ENCODE measurements at places on chromosomes 11 and 22.

DNA sequence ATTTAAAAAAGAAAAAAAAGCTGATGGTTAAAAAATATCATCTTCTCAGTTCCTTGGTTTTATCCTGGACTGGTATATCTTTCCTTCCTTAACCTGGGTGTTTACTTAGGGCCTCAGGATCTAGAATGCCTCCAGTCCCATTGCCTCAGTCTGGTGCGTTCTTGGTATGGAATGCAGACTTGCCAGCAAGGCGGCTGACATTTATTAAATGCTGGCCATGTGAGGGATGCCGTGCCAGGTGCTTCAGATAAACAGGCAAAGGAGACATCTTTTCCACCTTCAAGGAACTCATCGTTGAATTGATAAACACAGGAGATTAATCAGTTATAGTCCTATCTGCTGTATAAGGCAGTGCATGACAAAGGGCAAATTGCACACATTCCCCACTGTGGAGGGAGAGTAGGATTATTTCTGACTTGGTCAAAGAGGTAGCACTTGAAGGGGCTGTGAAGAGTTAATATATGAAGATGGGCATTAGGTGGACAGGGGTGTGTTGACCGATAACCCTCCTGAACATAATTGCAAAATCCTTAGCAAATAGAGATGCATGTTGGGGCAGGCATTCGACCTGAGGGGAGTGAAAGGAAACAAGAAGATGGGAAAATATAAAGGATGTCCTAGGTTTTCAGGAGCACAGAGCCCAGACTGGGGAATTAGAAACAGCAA lies 54.4 kb downstream of the ALX4 start:
- no peak for DNase-seq

DNA sequence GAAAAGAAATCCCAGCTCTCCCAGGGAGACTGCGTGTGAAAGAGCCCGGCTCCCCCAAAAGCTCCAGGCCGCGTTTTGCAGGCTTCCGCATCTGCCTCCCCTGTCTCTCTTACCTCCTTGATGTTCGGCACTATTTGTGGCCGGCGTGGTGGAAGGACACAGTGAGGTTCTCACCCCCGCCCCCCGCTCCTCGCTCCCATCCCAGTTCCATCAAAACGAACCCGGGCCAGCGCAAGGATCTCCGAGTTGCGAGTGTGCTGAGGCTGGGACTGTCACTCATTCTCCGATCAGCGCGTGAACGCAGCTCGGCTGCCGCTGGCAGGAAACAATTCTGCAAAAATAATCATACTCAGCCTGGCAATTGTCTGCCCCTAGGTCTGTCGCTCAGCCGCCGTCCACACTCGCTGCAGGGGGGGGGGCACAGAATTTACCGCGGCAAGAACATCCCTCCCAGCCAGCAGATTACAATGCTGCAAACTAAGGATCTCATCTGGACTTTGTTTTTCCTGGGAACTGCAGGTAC lies at the start of gene NCAM1:
TSS of gene NCAM1 (plus strand) at position 275 of the 523 bp plus-strand sequence.
- peak; percentile 94 for DNase-seq

- no peak for DNase-seq
These were observed 11.0 kb upstream of the AMBRA1 start for GRCh38 chr11:46604796-46605195.

DNA sequence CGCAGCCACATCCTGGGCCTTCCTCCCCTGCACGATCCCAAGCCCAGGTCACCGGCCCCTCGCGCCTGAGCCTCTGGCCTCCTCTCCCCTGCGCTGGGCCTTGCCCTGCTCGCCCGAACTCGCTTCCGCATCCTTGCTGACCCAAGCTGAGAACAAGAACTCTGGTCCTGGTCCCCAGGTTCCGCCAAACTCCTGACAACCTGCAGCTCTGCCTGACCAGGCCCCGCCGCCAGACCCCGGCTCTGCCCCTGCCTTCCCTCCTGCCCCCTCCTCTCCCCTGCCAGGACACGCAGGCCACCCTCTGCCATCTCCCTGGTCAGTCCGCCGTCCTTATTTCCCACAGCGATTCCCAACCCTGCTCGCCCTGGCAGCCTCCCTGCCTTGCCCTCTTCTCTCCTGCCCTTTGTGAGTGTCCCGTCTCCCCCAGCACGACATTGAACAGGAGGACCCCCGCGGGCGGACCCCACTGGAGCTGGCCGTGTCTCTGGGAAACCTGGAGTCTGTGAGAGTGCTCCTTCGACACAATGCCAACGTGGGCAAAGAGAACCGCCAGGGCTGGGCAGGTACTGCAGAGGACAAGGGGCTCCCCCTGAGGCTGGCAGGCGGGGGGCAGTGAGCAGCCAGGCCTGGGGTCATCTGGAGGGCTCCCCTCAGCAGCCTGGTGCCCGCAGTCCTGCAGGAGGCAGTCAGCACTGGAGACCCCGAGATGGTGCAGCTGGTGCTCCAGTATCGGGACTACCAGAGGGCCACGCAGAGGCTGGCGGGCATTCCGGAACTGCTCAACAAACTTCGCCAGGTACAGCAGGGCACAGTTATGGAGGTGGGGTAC lies 762 bp downstream of the ANKRD13D start:
- DNase-seq: no peak

GRCh38 chr11:26950260-26950719 lies 43.6 kb upstream of the FIBIN start:
- DNase-seq: no peak

DNA sequence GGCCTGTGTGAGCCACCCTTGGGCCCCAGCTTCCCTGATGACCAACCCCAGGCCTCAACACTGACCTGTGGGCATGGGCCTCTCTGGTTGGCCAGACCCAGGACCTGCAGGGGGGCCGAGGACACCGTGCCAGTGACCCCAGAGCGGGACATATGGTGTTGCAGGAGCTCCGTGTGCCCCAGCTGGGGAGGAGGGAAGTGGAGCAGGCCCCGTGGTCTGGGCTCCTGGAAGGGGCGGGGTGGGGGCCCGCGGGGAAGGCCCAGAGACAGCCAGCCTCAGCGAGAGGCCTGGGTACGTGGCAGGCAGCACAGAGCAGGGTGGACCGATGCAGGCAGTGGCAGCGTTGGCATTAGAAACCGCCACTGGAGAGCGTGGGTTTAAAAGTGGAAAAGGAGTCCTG lies 22.2 kb downstream of the MUC6 start:
- no peak for DNase-seq

- DNase-seq: no peak
These were observed 1.4 kb upstream of the KREMEN1 start for GRCh38 chr22:29071261-29072045.

DNA sequence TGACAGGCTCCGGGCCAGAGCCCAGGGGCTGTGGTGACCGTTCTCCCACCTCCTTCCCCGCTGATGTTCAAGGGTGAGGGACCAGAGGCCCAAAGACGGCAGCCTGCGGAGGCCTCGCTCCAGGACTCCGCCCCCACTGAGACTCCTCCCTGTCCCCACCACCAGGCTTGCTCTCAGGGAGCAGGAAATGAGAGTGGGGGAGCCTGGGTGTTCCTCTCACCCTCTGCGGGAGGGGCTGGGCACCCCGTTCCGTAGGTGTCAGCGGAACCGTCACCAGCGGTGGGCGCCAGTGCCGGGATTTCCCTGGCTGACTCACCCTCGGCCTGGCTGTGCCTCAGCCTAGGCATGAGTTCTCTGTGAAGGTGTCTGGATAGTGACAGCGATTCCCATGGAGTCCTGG lies 15.7 kb downstream of the DAGLA start:
- peak; percentile 70 for DNase-seq

GRCh38 chr11:58525037-58525614 lies 17.2 kb upstream of the OR5B21 start:
- DNase-seq: no peak

DNA sequence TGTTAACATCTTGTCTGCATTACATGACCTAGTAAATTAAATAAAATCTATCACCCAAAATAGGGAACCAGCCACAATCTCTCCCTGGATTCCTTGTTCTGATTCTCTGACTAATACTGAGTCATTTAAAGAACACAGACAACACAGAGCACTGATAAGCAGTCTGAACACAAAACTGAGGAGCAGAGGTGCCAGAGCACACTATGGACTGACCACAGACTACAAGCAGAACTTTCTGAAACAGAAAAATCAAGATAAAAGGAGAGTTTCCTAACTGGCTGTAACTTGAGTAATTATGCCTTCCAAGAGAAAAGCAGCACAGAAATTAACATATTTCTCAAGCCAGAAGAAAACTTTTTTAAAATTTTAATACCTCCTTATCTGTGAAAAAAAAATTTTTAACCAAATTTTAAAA lies 128.8 kb downstream of the SGSM3 start:
- no peak for DNase-seq

DNA sequence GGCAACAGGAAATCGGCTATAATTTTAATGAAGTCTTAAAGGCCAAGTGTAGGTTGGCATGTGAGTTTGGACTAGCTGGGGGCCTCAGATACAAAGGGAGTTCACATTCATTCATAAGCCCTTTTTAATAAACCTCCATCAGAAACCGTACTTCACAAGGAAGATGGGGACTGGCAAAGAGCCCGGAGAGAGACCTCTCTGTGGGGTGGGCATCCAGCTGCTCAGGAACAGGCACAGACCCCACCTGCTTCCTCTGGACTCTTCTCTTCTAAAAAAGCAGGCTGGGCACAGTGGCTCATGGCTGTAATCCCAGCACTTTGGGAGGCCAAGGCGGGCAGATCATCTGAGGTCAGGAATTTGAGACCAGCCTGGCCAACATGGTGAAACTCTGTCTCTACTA lies 3.9 kb upstream of the ARFGAP3 start:
- DNase-seq: no peak

DNA sequence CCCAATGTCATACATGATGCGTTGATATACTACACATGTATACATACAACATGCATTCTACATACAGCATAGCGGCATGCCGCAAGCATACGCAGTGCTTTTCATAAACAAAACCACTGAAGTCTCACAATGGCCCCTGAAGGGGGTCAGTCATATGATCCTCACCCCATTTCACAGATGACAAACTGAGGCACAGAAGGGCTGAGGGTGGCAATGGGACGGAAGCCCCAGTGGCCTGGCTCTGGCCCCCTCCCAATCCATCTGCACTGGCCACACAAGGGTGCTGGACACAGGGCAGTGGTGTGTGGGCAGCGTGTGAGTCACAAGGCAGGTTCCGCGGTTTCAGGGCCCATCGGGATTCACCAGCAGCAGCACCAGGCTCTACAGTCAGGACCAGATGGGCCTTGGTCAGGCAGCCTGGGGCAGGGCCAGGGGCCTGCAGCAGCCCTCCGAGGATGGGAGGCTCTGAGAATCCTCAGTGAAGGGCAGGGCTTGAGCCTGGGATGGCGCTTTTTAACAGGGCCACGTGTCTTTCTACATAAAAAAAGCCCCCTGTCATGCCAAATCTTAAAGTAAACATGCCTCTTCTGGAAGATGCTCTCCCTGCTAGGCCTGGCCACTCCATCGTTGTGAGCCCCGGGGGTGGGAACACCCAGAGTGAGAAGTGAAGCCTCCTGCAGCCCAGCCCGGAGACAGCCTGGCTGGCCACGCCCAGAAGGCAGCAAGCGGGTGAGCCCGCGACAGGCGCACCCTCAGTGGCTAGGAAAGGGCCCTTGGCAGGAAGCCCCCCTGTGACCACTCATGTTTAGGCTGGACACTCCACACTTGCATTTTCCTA lies 206.5 kb downstream of the CTTN start:
- no peak for DNase-seq

DNA sequence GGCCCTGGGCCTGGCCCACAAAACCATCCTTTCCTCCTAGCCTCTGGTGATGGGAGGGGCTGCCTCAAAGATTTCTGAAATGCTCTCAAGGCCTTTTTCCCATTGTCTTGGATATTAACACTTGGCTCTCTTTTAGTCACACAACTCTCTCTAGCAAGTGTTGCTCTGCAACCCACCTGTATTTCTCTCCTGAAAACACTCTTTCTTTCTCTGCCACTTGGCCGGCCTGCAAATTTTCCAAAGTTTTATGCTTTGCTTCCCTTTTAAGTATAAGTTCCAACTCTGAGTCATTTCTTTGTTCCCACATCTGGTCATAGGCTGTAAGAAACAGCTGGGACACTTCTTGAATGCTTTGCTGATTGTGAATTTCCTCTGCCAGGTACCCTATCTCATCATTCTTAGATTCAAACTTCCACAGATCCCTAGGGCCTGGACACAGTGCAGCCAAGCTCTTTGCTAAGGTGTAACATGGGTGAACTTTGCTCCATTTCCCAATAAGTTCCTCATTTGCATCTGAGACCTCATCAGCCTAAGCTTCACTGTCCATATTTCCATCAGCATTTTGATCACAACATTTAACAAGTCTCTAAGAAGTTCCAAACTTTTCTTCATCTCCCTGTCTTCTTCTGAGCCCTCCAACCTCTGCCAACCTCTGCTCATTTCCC lies 93.8 kb downstream of the TRIM29 start:
- no peak for DNase-seq

- DNase-seq: no peak
These were observed 103.2 kb downstream of the MICAL3 start for GRCh38 chr22:17920992-17921650.

DNA sequence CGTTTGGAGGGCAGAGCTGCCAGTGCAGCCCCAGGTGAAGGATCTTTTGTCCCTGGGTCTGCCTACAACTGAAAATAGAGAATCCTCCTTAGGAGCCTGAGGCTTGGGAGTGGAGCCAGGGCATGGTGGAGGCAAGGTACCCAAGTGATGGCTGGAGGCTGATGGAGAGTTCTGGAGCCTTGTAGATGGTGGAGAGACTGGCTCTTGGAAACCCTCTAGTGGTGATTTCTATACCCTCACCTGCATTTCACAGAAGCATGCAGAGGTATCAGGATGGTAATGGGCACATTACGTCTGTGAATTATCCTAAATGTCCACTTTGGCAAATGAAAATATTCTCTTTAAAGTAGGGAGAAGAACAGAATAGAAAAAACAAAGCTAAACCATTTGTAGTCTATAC lies 44.4 kb downstream of the INSC start:
- DNase-seq: no peak

DNA sequence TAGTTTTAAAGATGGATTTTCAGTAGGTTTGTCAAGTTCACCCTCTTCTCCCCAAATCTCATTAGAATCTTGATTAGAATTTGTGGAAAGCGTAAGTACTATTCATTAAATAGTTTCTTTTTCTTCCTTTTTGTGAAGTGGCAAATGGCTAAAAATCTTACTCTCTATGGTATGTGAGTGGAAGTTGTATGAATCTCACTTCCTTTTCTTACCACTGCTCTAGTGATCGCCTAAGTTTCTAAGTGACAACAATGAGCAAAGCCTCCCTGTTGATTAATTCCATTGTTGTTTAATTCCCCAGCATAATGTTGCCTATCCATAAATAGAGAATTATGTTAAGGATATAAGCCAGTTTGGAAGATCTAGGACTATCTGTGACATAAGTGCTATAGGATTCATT lies 82.7 kb downstream of the PGR start:
- no peak for DNase-seq

GRCh38 chr11:83070731-83071566 lies 748 bp downstream of the RAB30 start:
- DNase-seq: peak; percentile 60
